ENCODE measurements at places on chromosomes 7 and 10.
A peak's percentile ranks its signal among the peaks of the same experiment; 100 is the strongest.

DNA sequence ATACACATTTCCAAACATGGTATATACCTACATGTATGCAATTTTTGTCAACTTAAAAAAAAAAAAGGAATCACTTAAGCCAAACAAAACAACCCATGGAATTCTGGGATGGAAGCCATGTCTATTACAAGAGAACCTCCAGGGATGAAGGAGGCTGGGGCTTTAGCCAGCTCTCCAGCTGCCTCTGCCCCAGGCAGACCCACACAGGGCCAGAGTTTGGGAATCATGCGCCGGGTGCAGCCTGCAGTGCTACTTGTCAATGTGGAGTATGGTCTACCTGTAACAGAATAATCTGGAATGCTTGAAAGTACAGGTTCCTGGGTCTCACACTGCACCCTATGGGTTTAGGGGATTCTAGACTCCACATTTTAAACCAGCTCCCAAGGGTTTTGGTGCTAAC is 10.8 kb downstream of the ATP6V0E2 start:
- no peak for DNase-seq

GRCh38 chr10:49280001-49280408 is 19.0 kb upstream of the C10orf71 start:
- peak; percentile 30 for DNase-seq

DNA sequence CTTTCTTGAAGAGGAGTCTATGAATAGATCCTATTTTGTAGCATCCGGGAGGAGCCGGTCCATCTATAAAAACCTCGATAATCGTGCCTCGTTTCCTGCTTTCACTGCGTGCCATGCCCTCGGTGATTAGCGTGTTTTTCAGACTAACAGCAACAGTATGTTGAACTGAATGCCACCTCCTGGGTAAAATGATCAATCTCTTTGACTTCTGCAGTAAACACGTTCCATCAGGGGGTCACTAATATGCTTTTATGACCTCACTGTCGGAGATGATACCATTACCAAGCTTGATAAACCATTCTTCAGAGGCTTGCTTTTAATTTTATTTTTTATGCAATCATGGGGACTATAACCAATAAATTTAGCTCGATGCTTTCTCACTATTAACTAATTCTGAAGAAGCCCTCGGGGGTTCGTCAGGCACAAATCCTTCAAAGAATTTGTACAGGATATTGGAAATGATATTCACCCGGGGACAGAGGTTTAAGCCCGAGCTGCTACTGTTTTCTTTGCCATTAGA is 228.3 kb downstream of the ADARB2 start:
- no peak for DNase-seq

- DNase-seq, result no peak
Observed at GRCh38 chr7:47196106-47196645, 385.7 kb downstream of the TNS3 start.

DNA sequence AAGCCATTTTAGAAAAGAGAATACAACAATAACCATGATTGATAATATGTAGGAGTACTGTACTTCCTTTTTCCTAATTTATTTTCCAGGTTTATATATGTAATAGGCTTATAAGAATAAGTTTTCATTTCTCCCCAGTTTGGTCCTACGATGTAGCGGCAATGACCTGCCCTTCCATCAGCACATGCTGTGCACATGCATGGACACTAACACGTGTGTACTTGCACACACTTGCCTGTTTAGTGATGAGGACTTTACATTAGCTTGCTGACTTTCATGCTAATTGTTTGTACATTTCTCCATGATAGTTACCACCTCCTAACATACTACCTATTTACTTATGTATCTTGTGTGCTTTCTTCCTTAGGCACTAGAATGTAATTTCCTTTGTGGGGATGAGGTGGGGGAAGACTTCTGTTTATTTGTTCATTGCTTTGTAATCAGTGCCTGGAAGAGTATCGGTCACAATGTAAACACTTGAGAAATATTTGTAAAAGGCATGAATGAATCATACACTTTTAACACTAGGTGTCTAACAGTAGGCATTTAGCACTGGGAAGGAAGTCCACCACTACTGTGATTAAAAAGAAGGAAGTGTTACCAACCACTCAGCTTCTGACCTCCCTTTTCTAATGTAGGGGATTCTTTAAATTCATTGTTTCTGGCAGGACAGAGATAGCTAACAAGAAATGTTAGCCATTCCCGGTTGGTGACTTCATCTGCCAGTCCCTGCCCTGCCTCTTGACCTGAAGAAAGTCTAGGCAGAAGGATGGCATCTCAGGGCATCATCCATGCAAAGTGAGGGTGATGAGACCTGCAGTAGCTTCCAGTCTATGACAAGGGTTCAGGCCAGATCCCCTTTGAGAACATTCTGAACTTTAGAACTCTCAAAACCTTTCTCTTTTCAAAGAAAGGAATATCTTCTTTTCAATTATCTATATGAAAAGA is 120.2 kb upstream of the RAB18 start:
- DNase-seq, result no peak
